Activated CD4-positive, CD25-positive, alpha-beta regulatory T cell treated with anti-CD3 and anti-CD28 coated beads, Interleukin-2, amount 50 U/mL, for 72 hours (primary cell): ENCODE measurements at places on chromosomes 2 and 18.

GRCh38 chr18:79272916-79273315, 122.8 kb upstream of the NFATC1 start:
- no peak for DNase-seq

DNA sequence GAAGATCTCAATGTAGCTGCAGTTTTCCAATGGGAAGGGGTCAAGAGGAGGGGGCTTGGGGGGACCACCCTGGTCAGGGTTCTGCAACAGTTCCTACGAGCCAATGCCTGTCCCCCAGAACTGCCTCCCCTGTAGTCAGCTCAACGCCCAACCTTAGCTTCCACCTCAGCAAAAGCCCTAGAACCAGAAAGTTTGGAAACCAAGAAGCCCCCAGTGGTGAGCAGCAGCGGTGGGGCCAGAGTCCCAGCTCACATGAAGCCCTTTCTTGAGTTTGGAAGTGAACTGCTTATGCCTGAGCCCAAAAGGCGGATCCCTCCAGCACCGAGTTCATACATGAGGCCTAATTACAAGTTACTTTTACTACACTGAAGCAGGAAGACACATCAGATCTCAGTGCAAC, 162.4 kb downstream of the HDAC4 start:
- no peak for DNase-seq

- no peak for DNase-seq
Measured at GRCh38 chr18:59376351-59376935, 17.4 kb upstream of the LMAN1 start.

- no peak for DNase-seq
Measured at GRCh38 chr2:190365499-190366204, 22.3 kb downstream of the INPP1 start.

GRCh38 chr2:168215813-168216212, 31.6 kb downstream of the STK39 start:
- no peak for DNase-seq

GRCh38 chr2:173231042-173231441, 123.6 kb upstream of the CDCA7 start:
- DNase-seq = no peak

- no peak for DNase-seq
Measured at GRCh38 chr2:232896111-232896510, 26.0 kb downstream of the SNORC start.

DNA sequence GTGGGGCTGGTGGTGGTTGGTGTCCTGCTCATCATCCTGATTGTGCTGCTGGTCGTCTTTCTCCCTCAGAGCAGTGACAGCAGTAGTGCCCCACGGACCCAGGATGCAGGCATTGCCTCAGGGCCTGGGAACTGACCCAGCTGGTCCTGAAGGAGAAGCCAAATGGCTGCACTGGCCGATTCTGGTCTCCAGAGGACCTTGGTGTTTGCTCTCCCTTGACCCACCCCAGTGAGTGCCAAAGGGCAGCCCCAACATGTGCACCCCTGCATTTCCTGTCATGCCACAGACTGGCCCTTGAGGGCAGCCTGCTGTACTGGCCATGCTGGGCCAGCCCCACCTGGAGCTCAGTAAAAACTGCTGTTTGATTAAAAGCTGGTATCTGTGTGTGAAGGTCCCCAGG, 2.5 kb upstream of the RNF181 start:
- no peak for DNase-seq

DNA sequence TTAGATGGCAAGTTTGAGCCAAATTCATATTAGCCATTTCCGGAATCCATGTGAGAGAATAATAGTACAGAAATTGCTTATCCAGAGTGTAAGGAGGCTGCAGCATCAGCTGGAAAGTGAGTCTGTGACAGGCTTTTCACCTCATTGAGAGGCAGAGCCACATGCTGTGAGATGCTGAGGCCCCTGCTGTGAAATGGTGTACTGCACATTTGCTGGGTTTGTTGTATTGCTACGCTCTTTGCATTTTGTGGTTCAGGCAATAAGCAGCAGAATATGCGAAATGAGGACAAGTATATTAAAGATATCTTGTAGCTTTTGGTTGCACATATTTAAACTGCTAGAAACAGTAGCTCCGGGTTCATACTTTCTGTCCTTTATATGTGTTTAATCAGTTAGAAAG, 37.0 kb downstream of the NABP1 start:
- no peak for DNase-seq

GRCh38 chr2:74860521-74860920, 26.6 kb downstream of the HK2 start:
- no peak for DNase-seq

GRCh38 chr2:240245706-240246105, 105.2 kb upstream of the OTOS start:
- DNase-seq = peak; percentile 19

- no peak for DNase-seq
Measured at GRCh38 chr2:201913201-201913600, 106.9 kb downstream of the CDK15 start.

GRCh38 chr2:101714118-101714517, 16.6 kb downstream of the MAP4K4 start:
- DNase-seq = no peak

- no peak for DNase-seq
Measured at GRCh38 chr2:204110751-204111516, 174.4 kb downstream of the ICOS start.

- no peak for DNase-seq
Measured at GRCh38 chr2:53998834-53999233, 28.0 kb upstream of the PSME4 start.

- no peak for DNase-seq
Measured at GRCh38 chr2:217657252-217657651, 345.5 kb downstream of the TNS1 start.

DNA sequence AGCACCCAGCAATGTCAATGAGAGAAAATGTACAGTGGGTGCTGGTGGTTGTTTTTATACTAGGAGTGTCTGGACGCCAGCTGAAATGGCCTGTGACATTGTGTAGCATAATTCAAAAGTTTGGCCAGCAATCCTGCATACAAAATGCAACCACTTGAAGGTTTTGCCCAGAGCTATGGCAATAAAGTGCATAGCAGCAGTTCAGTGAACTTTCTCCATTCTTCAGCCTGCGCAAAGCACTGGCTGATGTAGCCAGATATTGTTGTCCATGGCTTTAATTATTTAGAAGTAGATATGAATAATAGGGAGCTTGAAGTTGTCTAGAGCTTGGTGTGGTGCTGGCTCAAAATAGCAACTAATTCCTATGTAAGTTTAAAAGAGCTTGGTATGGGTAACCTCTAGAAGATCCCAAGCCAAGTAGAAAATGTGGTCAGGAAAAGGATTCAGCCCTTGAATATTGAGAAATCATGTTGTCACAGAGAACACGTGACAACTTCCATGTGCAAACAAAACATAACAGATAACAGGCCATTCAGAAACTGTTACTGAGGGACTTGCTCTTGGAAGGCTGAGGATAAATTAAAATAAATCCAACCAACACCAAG, 33.3 kb upstream of the PGAP1 start:
- no peak for DNase-seq

- no peak for DNase-seq
Measured at GRCh38 chr2:109321570-109321969, 192.6 kb downstream of the SH3RF3 start.

- no peak for DNase-seq
Measured at GRCh38 chr2:188986839-188987238, 12.7 kb downstream of the COL3A1 start.

DNA sequence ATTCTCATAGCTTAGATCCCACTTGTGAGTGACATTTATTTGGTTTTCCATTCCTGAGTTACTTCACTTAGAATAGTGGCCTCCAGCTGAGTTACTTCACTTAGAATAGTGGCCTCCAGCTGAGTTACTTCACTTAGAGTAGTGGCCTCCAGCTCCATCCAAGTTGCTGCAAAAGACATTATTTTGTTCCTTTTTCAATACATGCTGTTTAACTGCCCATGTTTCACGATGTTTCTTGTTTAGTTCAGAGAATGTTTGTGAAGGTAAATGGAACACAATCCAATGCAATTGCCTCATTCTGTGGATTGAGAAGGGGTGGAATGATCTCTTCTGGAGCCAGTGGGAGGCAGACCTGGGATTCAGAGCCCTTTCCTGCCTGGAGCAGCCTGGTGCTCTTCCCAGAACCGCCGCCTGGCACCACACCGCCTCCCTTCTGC, 273.5 kb upstream of the ATP5MC3 start:
- no peak for DNase-seq

DNA sequence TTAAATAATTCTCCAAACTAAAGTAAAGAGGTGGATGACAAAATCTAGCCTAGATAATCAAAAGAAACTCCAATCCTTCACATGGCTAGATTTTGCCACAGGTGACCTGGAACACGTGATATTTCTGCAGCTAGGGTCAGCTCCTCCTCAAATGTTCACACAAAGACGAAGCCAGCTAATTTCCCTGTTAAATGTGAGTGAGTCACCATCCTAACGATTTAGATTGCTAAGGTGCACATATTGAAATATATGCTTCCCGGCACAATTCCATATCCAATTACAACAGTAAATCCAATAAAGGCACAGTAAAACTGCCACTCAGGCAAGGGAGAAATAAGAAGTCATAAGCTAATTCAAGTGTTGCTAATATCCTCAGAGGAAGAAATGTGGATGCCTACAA, 28.7 kb downstream of the IKZF2 start:
- DNase-seq = no peak

DNA sequence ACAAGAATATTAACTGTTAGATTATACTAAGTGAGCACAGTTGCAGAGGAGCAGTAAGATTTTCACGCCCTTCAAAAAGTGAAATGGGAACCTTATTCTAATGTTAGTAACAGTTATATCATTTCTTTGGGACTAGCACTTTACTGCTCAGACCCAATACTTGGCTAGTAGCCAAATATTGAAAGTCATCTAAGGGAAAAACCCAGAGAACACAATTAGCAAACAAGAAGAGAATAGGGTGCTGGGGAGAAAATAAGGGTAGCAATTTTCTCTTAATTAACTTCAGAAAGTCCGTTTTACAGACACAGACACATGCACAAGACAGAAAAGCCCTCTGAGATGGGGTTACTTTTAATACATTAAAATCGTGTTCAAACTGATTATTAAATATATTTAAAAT, 71.8 kb downstream of the ID2 start:
- no peak for DNase-seq

DNA sequence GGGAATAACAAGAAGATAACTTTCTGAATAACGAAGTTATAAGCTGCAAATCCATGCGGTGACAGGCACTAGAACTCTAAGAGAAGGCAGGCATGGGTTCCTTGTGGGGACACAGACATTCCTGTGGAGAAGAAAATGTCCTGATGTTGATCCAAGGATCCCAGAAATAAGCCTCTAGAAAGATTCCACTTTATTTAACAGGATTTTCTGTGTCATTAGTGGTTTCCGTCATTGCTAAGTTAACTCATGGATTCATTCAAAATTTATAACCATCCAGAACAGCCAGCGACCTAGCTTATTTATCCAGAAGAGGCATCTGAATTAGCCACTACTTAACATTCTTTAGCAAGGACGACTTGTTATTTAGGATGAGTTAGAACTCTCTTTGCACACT, 10.0 kb upstream of the CD302 start:
- DNase-seq = no peak

DNA sequence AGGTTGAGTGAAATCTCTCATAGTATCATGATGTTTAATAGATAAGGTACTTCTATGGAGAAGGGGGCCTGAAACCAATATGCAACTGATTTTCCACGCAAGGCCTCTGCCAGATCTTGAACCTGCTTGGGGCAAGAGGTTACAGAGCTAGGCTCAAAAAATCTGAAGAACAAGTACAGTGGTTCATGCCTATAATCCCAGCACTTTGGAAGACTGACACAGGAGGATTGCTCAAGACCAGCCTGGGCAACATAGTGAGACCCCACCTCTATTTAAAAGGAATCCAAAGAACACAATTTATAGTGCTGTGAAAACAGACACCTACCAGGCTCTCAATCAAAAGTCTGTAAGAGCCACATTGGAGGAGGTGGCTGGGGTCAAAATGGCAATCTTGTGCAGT, 28.6 kb downstream of the HADHA start:
- DNase-seq = no peak

DNA sequence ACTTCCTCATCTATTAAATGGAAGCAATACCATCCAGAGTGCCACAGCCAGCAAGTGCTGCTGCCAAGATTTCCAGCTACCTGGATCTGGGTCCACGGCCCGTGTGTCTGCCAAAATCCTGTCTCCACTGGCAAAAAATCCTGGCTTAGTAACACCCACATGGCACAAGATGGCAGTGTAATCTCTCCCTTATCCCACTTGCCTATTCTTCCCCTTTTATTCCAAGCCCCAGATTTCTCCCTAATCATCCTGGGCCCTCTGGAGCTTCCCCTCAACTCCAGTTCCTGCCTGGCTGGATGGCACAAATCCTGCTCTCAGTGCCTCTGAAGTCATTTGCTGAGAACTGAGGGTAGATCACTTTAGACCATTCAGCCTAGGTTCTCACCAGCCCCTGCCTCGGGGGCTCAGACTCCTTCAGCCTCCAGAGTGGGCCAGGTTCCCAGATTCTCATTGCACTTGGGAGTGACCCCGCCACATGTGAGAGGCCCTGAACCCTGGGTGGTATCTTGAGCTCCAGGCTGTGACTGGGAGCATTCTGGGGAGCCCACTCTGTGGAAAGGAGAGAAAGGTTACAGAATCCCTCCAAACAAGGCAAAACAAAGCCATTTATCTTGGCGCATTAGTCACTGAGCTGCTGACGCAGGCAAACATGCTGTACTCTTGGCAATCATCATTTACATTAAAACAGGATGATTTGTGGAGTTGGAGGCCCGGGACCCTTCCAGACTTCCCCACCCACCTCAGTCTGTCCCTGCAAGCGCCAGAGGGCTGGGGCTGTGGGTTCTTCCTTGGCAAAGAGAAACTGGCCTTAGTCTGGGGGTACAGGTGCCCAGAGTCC, 325.8 kb downstream of the DYSF start:
- DNase-seq = no peak

GRCh38 chr2:121577381-121577780, 46.7 kb downstream of the RNU4ATAC start:
- DNase-seq = no peak

DNA sequence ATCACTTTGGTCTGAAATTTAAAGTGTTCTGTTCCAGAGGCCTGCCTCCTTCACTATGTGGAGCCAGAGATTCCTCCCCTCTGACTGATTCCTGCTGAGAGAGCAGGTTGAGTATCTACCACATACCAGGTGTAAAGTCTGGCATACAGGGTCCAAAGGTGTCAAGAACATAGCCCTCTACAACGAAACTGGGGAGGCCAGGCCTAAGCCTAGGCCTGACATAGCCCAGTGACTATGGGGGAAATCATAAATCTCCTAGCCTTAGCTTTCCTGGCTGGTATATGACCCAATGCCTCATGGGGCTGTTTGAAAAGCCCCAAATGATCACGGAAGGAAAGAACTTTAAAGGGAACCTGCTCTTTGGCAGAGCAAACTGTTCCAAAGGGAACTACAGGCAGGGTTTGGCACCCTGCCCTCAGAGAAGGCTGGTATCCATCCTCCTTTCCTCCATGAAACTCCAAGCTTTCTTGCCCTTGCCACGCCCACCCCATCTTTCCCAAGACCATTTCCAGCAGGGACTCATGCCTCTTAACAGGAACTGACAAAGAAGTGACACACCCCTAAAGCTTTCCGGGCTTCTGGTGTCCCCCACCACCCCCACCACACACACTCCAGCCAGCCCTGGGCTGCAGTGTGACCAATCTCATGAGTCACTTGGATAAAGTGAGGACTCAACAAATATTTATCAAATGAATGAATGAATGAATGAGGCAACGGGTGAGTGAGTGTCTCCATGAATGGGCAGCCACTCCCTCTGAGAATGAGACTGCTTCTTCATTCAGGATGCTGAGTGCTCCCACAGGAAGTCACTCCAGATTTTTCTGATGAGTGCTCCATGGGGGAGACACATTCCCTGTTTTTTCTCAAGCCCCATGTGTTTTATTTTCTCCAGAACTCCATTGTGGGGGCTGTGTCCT, 114.5 kb upstream of the STPG4 start:
- no peak for DNase-seq

GRCh38 chr2:35852-36251, 10.5 kb downstream of the FAM110C start:
- no peak for DNase-seq
